ENCODE measurements at places on chromosomes 5 and 9. TPM values are rescaled to one million over a fixed set of nuclear protein-coding genes. Genes with fewer than 3 reads are reported as not detected.

GRCh38 chr9:561427-561826 lies 280.1 kb upstream of the DMRT1 start:
- no peak for DNase-seq
- H3K36me3 ChIP-seq = peaks cover under 1% of the 10 kb centered on the region
- peaks cover 11% of the 10 kb centered on the region for H3K27me3 ChIP-seq
- H3K4me3 ChIP-seq = no peak overlapping the region
- peaks cover 7% of the 10 kb centered on the region for H3K4me1 ChIP-seq
- no peak overlapping the region for H3K27ac ChIP-seq

DNA sequence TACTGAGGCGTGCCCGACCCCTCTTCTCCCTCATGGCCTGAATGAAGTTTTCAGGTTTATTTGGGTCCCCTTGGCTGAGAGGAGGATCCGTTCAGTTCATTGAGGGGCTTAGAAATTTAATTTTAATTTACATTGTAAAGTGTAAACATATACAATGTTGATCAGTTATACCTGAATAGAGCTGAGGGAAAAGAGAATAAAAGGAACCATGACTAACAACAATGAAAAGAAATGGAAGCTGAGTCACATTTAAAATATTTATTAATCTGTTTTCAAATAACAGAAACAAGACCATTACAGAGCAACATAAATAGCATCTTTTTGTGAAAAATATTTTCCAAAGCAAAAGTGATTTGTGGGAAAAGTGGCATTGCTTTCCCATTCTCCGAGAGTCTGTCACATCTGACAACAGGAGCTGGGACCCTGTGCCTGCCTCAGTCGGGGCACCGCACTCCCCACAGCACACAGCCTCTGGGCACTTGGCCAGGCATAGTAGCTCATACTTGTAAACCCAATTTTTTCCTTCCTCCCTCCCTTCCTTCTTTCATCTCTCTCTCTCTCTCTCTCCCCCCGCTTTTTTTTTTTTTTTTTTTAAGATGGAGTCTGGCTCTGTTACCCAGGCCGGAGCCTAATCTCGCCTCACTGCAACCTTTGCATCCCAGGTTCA lies 28.7 kb downstream of the PROP1 start:
- H3K27ac ChIP-seq = no peak overlapping the region
- no peaks in the 10 kb centered on the region for H3K27me3 ChIP-seq
- H3K36me3 ChIP-seq = no peaks in the 10 kb centered on the region
- no peak for DNase-seq
- no peak overlapping the region for H3K4me3 ChIP-seq
- H3K4me1 ChIP-seq = peaks cover 2% of the 10 kb centered on the region

- no peaks in the 10 kb centered on the region for H3K27me3 ChIP-seq
- peaks cover 72% of the 10 kb centered on the region for H3K4me1 ChIP-seq
- H3K4me3 ChIP-seq = no peak overlapping the region
- peak overlapping the region; percentile 43 for H3K27ac ChIP-seq
- DNase-seq = peak; percentile 45
Observed at GRCh38 chr5:173001229-173001841, 17.8 kb downstream of the ATP6V0E1 start.

DNA sequence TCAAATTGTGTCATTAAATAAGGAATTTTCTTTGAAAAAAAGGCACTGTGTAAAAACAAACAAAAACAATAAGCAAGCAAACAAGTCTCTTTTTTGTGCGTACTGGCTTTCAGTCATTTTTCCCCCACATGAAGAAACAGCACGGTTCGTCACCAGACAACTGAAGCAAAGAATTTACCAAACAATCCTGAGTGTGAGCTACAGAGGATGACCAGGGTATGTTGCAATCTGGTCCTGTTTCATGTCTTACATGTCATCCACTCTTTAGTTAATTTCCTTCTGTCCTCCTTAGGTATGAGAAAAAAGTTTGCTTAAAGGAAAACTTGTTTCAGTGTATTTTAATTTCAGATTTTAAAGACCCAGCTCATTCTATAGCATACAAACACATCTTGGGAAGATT lies 1080.7 kb upstream of the NUDT12 start:
- no peaks in the 10 kb centered on the region for H3K4me1 ChIP-seq
- DNase-seq = no peak

DNA sequence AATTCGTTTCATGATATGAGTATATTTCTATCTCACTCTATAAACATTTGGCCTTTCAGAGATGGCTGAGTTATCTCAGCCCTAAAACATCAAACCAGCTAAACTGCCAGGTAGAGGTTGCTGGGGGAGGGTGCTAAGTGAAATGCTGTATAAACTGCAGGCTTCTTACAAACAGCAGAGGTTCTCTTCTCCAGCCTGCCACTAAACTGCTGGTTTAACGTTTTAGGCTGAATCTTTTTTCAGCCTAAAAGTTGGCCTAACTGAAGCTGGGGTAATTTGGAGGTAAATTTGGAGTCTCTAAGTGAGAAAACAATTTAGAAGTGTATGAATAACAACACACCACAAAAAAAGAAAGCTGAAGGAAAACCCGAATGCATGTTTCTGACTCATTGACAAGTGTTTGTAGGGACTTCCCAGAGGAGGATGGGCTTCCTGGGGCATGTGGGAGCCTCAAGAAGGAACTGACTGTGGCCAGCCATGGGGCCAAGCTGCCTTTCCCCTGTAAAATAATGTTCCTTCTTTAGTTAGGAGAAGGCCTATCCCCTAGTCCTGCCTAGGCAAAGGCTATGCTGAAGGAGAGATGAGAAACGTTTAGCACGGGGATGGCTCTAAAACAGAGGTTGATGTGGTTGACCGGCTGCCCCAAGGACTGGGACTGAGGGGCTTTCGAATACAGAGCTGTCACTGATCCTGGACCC lies 44.3 kb downstream of the SLC28A3 start:
- H3K4me1 ChIP-seq = peaks cover 60% of the 10 kb centered on the region
- peak overlapping the region; percentile 46 for H3K4me3 ChIP-seq
- peak; percentile 79 for DNase-seq
- no peaks in the 10 kb centered on the region for H3K27me3 ChIP-seq
- peak overlapping the region; percentile 98 for H3K27ac ChIP-seq

DNA sequence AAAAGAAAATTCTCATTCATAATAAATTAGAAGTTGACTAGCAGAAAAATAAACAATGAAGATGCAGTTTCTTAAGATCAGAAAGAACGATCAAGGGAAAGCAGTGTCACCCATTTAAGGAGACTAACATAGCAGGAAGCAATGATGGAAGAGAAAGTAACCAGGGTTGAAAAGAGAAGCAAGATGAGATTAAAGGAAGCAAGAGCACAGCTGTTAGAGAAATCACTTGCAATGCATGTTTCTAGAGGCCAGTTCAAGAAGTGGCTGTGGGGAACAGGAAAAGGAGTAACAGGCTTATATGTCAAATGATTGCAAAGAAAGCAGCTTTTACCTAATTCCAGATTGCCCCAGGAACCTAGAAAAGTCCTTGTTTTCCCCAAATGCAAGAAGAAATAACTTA lies 46.8 kb upstream of the SLC1A1 start:
- no peak overlapping the region for H3K4me3 ChIP-seq
- peaks cover 3% of the 10 kb centered on the region for H3K4me1 ChIP-seq
- DNase-seq = no peak
- no peaks in the 10 kb centered on the region for H3K36me3 ChIP-seq

DNA sequence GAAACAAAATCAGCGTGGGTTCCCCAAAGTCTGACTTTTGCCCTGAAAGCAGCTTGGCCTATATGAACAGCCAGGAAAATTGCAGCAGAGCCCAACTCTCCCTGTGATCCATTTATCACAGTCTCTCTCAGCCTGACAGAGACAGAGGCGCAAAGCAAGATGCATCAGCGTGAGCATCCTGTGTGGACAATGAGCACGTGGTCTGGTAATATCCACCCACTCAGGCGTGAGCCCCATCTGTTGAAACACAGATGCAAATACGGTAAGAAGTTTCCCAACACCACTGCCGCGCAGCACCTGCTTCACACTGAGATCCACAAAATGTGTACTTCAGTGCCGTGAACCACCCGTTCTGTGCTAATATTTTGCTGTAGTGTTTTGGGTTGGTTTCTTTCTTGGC lies 114.6 kb downstream of the MRPL36 start:
- H3K27ac ChIP-seq = no peak overlapping the region
- DNase-seq = no peak
- peaks cover 18% of the 10 kb centered on the region for H3K27me3 ChIP-seq
- no peak overlapping the region for H3K4me3 ChIP-seq

- H3K27me3 ChIP-seq = no peaks in the 10 kb centered on the region
- DNase-seq = no peak
- no peak overlapping the region for H3K27ac ChIP-seq
- H3K4me1 ChIP-seq = no peaks in the 10 kb centered on the region
- no peaks in the 10 kb centered on the region for H3K36me3 ChIP-seq
Observed at GRCh38 chr9:133854765-133855164, 116.6 kb upstream of the SARDH start.

DNA sequence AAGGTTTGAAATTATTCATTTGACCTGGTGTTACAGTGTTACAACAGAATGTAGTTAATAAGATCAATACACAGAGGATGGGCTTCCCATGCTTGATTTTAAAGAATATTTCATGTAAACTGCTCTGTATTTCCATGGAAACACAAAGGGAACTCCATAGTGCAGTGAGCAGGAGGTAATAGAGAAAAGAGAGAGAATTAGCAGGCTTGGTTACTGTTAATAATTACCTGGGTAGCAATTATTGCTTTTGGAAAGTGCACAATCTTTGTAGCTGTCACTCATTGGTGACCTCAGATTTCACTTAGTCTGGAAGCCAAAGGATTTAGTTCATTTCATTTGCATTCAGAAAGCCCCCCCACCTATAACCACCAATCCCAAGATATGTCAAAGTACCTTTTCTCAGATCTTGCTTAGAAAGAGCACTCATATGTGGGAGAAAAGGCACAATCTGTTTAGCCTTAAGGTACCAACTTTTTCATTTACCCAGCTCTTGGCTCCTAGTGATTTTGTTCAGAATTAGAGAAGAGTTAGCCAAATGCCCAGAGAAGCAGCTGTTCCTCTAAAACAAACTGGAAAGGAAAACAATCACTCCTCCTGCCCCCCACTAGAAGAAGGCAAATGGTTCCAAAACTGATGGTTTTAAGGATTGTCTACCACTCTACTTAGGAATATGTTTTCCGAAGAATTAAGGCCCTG lies 234.5 kb upstream of the SLC24A2 start:
- H3K4me3 ChIP-seq = no peak overlapping the region
- no peaks in the 10 kb centered on the region for H3K36me3 ChIP-seq
- H3K27ac ChIP-seq = no peak overlapping the region
- no peaks in the 10 kb centered on the region for H3K4me1 ChIP-seq
- no peak for DNase-seq
- no peaks in the 10 kb centered on the region for H3K27me3 ChIP-seq

The TPD52L3 gene
- total RNA-seq = not detected

The CCDC152 gene
- 13.2 TPM for total RNA-seq

The NDUFB6 gene
- 29.6 TPM for total RNA-seq

The HK3 gene
- total RNA-seq = not detected

The SLC1A1 gene
- total RNA-seq = 0.18 TPM

All from activated CD4-positive, alpha-beta T cell treated with anti-CD3 and anti-CD28 coated beads for 36 hours (primary cell).